ENCODE measurements at places on chromosomes 13 and 19.

DNA sequence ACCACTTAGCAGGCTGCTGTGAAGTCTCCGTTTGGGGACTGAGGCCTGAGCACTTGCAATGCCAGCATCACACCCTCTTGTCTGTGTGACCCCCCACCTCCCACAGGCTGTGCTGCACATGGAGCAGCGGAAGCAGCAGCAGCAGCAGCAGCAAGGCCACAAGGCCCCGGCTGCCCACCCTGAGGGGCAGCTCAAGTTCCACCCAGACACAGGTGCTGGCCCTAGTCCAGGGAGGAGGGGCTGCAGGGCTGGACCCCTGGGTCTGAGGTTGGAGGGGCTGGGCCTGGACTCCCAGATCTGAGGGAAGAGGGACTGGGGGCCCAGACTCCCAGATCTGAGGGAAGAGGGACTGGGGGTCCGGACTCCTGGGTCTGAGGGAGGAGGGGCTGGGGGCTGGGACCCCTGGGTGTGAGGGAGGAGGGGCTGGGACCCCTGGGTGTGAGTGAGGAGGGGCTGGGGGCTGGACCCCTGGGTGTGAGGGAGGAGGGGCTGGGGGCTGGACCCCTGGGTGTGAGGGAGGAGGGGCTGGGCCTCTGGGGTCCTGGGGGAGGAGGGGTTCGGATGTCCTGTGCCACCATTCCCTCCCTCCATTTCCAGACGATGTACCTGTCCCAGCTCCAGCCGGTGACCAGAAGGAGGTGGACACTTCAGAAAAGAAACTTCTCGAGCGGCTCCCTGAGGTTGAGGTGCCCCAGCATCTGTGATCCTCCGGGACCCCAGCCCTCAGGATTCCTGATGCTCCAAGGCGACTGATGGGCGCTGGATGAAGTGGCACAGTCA, 11.6 kb upstream of the DHDH start:
- no peak for DNase-seq

DNA sequence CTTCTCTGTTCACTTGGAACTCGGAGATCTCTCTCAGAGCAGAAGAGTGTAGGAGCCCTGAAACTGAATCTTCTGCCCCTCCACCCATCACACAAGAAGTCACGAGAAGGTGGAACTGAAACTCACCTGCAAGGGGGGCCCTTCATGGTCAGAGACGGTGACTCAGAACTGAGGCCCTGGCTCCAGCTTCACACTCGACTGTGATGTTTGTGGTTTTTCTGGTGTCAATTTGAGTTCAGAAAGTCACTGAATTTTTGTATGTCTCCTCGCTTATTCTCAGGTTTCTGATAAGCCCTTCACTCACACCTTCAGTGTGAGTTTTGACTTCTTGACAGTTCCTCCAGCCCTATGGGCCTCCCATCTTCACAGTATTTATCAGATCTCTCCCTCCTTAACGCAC, 23.1 kb downstream of the SIGLEC5 start:
- DNase-seq: no peak

DNA sequence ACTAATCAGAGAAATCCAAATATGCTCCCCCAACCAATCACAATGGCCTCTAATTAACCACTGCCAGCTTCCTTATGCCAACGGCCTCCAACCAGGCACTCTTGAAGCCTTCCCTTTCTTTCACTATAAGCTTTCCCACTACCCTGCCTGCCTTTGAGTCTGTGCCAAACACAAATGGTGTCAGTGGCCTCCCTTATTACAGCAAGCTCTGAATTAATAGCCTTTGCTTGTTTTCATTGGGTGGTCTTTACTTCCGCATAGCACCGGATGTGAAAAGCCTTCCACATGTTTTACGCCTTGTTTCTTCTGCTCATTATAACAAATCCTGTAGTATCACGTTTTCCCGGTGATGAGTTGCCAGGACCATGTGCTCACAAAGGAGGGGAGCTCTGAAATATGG, 1.4 kb upstream of the EDDM13 start:
- DNase-seq: no peak

DNA sequence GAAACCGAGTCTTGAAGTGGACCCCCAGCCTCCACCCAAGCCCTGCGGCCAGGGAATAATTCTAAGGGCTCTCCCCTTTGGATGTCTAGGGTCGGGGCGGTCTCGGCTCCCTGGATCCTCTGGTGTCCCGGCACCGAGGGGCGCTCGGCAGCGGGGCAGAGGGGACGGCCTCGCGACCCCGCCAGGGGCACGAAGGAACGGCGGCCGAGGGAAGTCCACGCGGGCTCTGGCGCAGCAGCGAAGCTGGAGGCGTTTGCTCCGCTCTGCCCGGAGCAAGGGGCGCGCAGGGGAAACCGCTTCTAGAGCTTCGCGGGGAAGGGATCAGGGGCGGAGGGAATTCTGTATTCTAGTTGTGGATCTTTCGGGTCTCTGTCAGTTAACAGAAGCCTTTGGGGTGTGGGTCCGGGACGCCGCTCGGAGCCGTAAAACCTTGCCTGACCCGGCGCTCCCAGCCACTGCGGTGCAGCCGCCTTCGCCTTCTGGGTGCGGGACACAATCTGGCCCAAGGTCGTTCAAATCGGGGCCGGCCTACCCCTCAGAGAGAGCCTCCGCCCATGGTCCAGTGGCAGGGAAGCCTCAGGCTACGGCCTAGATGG, 118.2 kb downstream of the KCNRG start:
- no peak for DNase-seq

DNA sequence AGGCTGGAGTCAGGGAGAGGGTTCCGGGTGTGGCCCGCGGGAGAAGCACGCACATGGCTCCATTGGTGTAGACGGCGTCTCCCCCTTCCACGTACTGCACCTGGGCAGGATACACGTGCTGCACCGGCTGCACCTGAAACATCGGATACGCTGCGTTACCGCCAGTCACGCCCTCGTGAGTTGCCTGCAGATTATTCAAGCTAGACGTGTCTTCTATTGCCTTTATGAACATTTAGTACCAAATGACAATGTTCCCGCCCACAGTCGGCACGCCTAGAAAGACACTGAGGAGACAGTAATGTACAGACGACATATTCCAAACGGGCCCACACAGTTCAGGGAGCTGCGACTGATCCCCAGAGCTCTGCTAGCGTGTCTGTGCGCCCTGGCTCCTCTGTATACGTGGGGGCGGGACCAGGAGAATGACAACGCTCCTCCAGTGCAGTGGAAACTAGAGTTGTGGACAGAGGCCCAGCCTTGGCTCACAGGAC, 64.1 kb upstream of the RANBP3 start:
- no peak for DNase-seq

GRCh38 chr13:59721926-59722910, 441.5 kb downstream of the DIAPH3 start:
- DNase-seq: no peak

GRCh38 chr13:75492389-75492788, 10.4 kb upstream of the TBC1D4 start:
- DNase-seq: no peak

GRCh38 chr19:42255766-42256745, 1.1 kb upstream of the ERF start:
- DNase-seq: no peak

- no peak for DNase-seq
These were observed 7.9 kb upstream of the FCGBP start for GRCh38 chr19:39942366-39942730.

GRCh38 chr19:4152241-4152998, 1.0 kb upstream of the CREB3L3 start:
- no peak for DNase-seq

- DNase-seq: no peak
These were observed 607.6 kb downstream of the SLITRK1 start for GRCh38 chr13:83274679-83275078.

GRCh38 chr13:110314516-110315245, 7.6 kb downstream of the COL4A2 start:
- no peak for DNase-seq

- DNase-seq: no peak
These were observed 24.2 kb upstream of the GRWD1 start for GRCh38 chr19:48421548-48421947.

GRCh38 chr19:44658069-44658733, 13.1 kb upstream of the CEACAM19 start:
- DNase-seq: no peak

- peak; percentile 83 for DNase-seq
These were observed 9.5 kb downstream of the B3GLCT start for GRCh38 chr13:31209172-31209840.

- DNase-seq: peak; percentile 99
These were observed 570 bp upstream of the MPND start for GRCh38 chr19:4342615-4343369.

DNA sequence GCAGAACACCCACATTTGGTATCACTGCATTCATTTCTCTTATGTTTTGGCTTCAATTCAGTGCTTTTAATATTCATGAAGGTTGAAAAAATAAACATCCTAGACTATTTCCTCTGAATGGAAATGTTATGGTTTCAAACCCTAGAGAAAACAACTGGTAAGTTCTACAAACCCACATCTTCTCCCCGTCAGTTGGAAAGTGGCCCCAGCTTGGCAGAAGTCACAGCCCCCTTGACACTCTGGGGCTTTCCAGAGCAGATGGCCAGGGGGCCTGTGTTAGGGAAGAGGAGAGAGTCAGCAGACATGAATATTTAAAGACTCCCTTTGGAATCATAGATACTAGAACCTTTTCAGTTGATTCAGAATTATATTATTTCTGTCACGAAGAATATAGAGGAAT, 123.9 kb downstream of the SHISA2 start:
- peak; percentile 14 for DNase-seq

GRCh38 chr13:56201834-56202233, 938.9 kb upstream of the PRR20A start:
- no peak for DNase-seq

- DNase-seq: no peak
These were observed 1.4 kb downstream of the ZNF780B start for GRCh38 chr19:40054632-40055031.

- DNase-seq: no peak
These were observed 393.2 kb downstream of the DLEU7 start for GRCh38 chr13:50450279-50450678.

GRCh38 chr13:51524829-51525566, 59.3 kb upstream of the WDFY2 start:
- DNase-seq: no peak

GRCh38 chr13:31670831-31671617, 68.3 kb upstream of the RXFP2 start:
- no peak for DNase-seq

GRCh38 chr19:35429698-35430408, 18.2 kb upstream of the FFAR2 start:
- no peak for DNase-seq

DNA sequence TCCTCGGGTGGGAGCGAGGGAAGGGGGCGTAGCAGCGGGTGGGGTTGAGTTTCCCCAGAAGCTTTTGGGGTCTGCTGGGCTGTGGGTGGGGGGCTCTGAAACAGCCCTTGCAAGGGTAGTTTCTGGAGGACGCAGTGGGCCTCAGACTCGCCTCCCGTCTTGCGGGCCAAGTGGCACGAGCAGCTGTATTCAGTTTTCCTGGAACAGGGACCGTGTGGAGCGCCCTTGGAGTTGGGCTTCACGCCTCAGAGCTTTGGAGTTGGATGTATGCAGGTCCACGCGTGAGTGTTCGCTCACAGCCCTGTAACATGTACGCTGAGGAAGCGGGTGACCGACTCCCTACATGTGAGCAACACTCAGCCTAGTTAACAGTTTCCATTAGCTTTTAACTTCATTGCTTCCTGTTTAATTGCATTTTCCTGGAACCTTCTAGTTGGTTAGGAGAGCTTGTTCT, 603 bp downstream of the TM9SF2 start:
- DNase-seq: no peak

GRCh38 chr19:33547676-33548075, 26.1 kb upstream of the PEPD start:
- DNase-seq: no peak

GRCh38 chr19:6801485-6802086, 29.1 kb downstream of the VAV1 start:
- DNase-seq: no peak

DNA sequence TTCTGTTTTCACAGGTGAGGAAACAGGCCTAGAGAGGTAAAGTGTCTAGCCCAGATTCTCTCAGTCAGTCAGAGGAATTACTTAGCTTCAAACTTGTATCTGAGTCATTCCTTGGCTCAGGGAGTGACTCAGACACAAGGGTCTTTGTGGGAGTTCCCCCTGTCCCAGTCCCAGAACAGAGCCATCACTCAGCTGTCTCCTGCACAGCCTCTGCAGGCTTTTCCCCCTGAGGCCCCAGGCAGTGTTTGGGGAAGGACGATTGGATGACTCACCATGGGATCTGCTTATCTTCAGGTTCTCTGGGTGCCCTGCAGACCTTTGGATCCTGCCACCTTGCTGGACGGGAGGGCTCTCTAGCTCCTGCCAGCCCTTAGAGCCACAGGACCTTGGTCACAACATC, 13.2 kb downstream of the ZNF793 start:
- DNase-seq: no peak

DNA sequence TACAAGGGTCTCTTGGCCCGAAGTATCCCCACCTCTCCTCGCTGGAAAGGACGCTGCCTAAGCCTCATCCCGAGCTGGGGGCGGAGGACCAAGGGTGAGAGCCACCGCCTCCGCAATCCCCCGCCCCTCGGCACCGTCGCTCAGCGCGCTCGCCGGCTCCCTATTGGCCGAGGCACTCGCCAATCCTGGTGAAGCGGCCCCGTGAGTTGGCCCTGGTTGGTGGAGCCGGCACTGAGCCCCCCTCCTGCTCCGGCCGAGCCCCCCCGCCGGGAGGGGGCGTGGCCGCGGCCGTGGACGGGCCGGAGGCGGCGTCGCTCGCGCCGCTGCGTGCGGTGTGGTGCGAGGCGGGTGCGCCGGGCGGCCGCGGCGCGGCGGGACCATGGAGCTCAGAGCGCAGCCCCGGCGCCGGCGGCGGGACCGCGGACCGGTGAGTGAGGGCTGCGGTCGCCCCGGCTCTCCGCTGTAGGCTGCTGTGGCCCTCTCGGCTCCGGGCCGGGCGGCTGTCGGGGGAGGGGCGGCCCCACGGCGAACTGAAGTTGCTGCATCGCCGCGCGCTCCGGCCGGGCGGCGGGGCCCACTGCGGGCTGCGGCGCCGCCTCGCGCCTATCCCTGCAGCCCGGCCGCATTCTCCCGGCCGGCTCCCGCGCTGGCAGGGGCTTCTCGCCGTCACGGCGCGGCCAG, at the start of gene WASF3:
Gene WASF3 (plus strand): TSS at position 291 of the 681 bp plus-strand sequence. CDS start 84,588 bp downstream, outside the sequence.
- peak; percentile 96 for DNase-seq

DNA sequence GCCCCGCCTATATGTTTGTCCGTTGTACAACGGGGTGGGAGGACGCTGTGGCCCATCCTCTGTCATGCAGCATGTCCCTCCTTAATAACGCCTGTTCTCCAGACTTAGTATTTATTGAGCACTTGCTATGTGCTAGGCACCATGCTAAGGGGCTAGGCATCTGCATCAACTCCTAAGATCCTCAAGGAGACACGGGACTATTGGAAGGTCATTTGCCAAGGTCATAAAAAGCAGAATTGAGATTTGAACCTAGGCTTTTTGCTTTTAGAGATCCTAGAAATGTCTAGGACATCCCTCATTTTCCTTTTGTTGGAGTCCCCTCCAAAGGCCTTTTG, 1.8 kb upstream of the MAST1 start:
- DNase-seq: no peak

DNA sequence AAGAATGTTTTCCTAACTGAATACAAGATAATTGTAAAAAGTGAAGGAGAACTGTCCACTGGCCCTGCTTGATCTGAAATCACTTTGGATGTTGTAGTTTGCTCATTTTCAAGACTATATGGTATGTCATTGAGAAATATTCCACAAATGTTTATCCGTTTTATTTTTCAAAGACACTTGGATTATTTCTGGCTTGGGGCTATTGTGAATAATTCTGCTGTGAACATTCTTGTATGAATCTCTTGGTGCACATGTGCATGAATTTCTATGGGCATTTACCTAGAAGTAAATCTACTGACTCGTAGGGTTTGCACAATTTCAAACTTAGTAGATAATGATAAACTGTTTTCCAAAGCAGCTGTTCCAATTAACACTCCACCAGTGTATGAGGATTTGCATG, 8.6 kb downstream of the RXFP2 start:
- no peak for DNase-seq

GRCh38 chr19:45428384-45429231, 4.9 kb upstream of the ERCC1 start:
- no peak for DNase-seq

Data from NCI-H1092 (cell line).